ENCODE measurements at places on chromosomes 2 and 18.

DNA sequence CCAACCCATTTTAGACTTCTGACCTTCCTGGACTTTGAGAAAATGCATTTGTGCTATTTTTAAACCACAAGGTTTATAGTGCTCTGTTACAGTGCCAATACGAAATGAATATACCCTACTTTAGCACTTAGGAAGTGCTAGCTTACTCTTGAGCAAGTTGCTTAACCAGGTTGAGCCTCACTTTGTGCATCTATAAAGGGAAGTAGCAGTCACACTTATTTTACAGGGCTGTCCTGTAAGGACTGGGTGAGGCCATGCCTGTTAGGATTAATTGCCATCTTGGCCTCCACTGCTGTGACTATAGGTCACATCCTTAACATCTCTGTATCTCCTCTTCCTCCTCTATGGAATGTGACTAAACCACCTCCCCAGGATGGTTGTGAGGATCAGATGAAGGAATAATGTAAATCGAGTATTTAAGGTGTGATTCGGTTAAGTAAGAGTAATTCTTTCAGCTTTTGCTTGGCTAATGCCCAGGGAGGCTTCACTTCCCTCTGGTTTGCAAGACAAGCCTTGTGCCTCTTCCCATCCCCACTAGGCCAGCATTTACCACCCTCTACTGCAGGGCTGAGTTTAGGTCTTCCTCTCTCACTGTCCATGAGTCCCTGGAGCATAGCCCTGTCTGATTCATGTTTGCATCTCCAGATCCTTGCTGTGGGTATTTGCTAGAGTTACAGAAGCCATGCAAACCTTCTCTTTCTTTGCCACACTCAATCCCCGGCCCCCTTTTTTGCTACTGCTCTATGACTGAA lies 341.2 kb downstream of the ZNF521 start:
- DNase-seq: no peak

- DNase-seq: no peak
Observed at GRCh38 chr18:54358495-54359040, 862 bp downstream of the C18orf54 start.

GRCh38 chr2:128644718-128645256 lies 326.1 kb upstream of the HS6ST1 start:
- no peak for DNase-seq

DNA sequence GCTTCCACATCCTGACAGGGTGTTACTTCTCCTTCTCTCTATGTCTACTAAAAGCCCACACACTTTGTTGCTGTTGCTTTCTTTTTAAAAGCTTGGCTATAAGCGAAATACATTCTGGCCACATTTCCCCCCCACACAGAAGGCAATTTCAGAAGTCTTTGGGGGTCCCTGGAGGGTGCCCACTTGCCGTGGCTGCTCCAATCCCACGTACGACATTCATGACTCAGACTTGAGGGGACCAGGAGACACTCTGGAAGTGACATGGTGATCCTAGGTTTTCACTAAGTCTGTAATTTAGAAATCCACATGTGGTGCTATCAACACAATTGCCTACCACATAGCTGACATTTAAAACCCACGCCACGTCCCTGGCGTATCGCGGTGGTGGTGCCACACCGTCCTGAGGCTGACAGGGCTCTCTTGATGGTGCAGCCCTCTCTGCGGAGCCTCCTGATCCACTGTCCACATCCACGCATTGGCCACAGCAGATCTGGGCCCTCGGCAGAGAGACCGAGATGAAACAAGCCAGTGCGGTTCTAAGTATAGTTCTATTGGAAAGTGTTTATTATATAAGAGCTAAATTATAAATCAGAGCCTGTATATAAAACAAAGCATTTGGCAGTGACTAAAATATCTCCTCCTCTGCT lies 42.4 kb downstream of the CYP27C1 start:
- DNase-seq: no peak

- DNase-seq: no peak
Observed at GRCh38 chr2:206798000-206798399, 32.6 kb downstream of the FASTKD2 start.

DNA sequence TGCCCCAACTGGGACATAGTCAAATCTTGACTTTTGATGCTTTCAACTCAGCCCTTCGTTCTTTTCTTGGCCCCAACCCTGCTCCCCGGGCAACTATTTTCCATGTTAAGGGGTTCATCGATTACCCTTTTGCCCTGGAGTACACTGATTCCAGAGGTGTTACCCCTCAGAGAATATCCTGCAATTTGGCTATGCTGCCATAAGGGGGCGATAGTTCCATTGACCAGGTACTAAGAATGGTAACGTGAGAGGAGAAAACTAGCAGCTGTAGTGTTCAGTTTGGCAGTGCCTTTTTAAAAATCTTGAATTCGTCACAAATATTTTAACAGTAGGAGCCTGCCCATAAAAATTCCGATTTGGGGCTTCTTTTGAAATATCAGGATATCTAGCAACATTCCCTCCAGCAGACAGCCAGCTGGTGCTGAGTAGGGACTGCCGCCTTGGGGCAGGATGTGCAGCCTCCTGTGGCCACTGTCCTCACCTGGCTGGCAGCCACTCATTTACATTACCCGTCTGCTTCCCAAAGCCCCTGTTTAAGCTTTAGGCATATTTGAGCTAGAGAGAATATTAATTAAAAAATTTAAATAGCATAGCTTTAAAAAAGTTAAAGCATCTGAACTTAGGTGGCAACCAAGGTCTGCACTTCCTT lies 146.3 kb upstream of the SKOR2 start:
- DNase-seq: peak; percentile 43

- DNase-seq: peak; percentile 21
Observed at GRCh38 chr2:175436076-175436475, 254.6 kb upstream of the ATP5MC3 start.

- DNase-seq: no peak
Observed at GRCh38 chr2:68316111-68316510, 3.6 kb downstream of the CNRIP1 start.

All from DMS53 (cell line).